Natural killer cell treated with Interleukin-12 subunit alpha and Interleukin-12 subunit beta and Interleukin-15 and Interleukin-18, amount 100 ng/mL, for 72 hours (primary cell): ENCODE measurements at places on chromosomes 7 and 10. TPM values are rescaled to one million over a fixed set of nuclear protein-coding genes. Genes with fewer than 3 reads are reported as not detected.

Gene MGMT
- total RNA-seq, result 14.3 TPM

Gene ADRA2A
- not detected for total RNA-seq

GRCh38 chr7:18225067-18225466 lies 197.4 kb upstream of the PRPS1L1 start:
- H3K27ac ChIP-seq, result no peak overlapping the region
- H3K4me3 ChIP-seq, result no peak overlapping the region
- peaks cover 8% of the 10 kb centered on the region for H3K27me3 ChIP-seq

DNA sequence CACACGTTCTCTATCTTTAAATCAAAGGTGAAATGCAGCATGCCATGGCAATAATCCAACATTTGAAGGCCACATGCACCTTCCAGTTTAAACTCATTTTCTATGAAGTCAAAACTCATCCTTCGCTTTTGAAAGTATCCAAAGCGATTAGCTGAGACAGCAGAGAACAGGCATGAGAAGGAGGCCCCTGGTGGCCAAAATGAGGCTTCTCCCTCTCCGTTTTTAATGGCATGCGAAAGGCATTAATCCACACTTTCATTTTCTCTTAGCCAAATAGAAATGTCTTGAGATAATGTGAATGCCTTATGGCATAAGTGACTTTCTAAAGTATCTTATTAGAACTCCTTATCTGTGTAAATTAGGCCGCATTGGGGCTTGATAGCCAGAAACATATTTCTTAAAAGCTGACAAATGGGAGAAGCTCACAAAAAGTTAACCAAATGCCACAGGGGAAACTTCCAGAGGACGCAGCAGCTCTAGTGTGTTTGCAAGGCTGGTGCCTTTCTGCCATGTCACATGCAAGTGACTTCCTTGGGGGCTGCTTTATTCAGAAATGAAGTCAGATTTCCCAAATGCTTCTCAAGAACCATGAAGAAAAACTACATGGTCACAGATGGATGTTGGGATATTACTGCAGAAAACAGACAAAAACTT lies 1189.6 kb downstream of the SORCS1 start:
- H3K4me1 ChIP-seq, result no peaks in the 10 kb centered on the region
- no peak overlapping the region for H3K27ac ChIP-seq
- H3K4me3 ChIP-seq, result no peak overlapping the region
- H3K36me3 ChIP-seq, result no peaks in the 10 kb centered on the region
- H3K27me3 ChIP-seq, result no peaks in the 10 kb centered on the region
- DNase-seq, result no peak

DNA sequence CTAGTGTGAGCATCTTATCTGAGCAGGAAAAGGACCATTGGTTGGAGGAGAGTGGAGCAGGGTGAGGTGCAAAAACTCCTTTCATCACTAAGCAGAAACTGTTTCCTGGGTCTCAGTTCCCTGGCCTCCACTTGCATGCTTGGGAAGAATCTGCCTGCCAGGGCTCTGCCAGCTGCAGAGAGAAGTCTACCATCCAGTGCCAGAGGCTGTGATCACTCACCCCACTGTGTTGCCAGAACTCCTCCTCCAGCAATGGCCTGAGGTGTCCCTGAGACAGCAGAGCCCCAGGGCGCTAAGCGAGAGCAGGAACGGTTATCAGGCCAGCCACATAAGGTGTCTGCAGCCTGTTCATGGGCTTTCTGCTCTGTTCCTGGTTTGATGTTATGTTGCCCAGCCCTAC lies 991.4 kb downstream of the CCSER2 start:
- H3K27ac ChIP-seq, result no peak overlapping the region
- no peaks in the 10 kb centered on the region for H3K4me1 ChIP-seq
- no peak for DNase-seq
- no peaks in the 10 kb centered on the region for H3K36me3 ChIP-seq
- H3K27me3 ChIP-seq, result no peaks in the 10 kb centered on the region

DNA sequence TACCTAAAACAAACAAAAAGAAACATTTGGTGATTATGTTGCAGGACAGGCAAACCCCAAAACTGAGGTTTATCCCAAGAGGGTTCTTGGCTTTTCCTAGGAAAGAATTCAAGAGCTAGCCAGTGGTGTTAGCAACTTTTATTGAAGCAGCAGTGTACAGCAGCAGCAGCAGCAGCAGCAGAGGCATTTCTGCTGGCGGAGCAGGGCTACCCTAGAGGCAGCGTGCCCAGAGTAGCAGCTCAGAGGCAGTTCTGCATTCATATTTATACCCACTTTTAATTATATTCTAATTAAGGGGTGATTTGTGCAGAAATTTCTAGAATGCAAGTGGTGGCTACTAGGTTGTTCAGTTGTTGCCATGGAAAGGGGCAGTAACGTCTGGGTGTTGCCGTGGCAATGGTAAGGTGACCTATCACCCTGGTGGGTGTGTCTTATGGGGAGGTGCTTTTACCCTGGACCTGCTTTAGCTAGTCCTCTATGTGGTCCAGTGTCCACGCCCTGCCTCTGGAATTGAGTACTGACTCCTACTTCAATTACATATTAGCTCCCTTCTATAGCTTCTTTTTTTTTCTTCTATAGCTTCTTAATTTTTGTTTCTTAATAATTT lies 53.9 kb downstream of the VCL start:
- DNase-seq, result no peak
- H3K4me3 ChIP-seq, result no peak overlapping the region
- H3K27me3 ChIP-seq, result no peaks in the 10 kb centered on the region
- H3K27ac ChIP-seq, result no peak overlapping the region
- H3K4me1 ChIP-seq, result peaks cover 31% of the 10 kb centered on the region
- H3K36me3 ChIP-seq, result no peaks in the 10 kb centered on the region

DNA sequence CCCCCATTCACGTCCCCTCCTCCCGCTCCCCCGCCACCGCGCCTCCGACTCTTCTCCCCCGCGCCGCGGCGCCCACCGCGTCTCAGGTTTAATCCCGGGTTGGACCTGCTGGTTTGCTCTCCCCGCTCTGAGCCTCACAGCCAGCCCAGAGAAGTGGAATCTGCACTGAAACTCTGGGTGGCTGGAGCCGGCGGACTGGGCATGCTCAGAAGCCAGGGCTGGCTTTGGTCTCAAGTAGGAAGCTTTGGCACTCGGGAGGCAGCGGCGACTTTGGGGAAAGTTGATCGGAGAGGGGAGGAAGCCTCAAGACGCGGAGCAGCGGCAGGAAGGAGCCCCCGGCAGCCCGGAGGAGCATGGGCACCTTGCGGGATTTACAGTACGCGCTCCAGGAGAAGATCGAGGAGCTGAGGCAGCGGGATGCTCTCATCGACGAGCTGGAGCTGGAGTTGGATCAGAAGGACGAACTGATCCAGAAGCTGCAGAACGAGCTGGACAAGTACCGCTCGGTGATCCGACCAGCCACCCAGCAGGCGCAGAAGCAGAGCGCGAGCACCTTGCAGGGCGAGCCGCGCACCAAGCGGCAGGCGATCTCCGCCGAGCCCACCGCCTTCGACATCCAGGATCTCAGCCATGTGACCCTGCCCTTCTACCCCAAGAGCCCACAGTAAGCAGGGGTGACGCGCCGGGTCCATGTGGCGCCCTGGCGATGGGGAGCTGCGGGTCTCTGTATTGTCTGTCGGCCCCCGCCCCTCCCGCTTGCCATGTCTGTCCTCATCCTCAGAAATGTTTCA lies at the start of gene PRKG1:
Gene PRKG1, plus strand, starts transcription at position 250 of the 791 bp plus-strand sequence.
- no peak for DNase-seq
- peak within 1 kb of the TSS; percentile 27 for H3K4me3 ChIP-seq

GRCh38 chr10:1382711-1383110 lies 326.5 kb downstream of the WDR37 start:
- no peaks in the 10 kb centered on the region for H3K36me3 ChIP-seq
- H3K27me3 ChIP-seq, result peaks cover 70% of the 10 kb centered on the region
- no peak overlapping the region for H3K27ac ChIP-seq
- no peak for DNase-seq
- H3K4me1 ChIP-seq, result no peaks in the 10 kb centered on the region

GRCh38 chr7:139936760-139937310 lies 107.8 kb downstream of the TBXAS1 start:
- peaks cover 58% of the 10 kb centered on the region for H3K4me1 ChIP-seq
- H3K27ac ChIP-seq, result peak overlapping the region; percentile 57
- H3K36me3 ChIP-seq, result peaks cover 21% of the 10 kb centered on the region
- DNase-seq, result no peak

- H3K27me3 ChIP-seq, result peaks cover 6% of the 10 kb centered on the region
- H3K27ac ChIP-seq, result no peak overlapping the region
- no peaks in the 10 kb centered on the region for H3K4me1 ChIP-seq
- no peak overlapping the region for H3K4me3 ChIP-seq
These were observed 82.4 kb upstream of the CHST15 start for GRCh38 chr10:124175701-124176348.

DNA sequence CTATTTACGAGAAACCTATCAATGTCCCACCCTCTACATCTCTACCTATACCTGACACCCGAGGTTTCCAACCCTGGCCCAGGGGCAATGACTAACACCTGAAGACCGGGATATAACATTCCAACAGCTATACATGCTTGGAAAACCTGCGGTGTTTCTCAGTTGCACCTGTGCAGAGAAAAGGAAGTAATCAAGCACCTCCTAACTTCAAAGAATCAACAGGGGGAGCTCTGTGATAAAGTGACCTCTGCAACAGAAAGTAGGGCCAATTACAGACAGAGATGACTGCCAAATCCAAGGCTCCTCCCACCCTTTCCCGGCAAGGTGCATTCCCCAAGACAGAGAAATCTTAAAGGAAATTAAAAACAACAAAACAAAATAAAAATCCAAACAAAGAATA lies 41.3 kb downstream of the CCDC6 start:
- H3K36me3 ChIP-seq, result no peaks in the 10 kb centered on the region
- no peak for DNase-seq
- no peak overlapping the region for H3K27ac ChIP-seq
- H3K4me1 ChIP-seq, result peaks cover 46% of the 10 kb centered on the region
- H3K4me3 ChIP-seq, result no peak overlapping the region

- peaks cover 24% of the 10 kb centered on the region for H3K27me3 ChIP-seq
- H3K4me1 ChIP-seq, result no peaks in the 10 kb centered on the region
- no peak for DNase-seq
These were observed 18.5 kb downstream of the SFTPA1 start for GRCh38 chr10:79628988-79629954.
